ENCODE measurements at places on chromosomes 2 and 18.
A peak's percentile ranks its signal among the peaks of the same experiment; 100 is the strongest.

GRCh38 chr2:160794926-160795325 lies 301.3 kb upstream of the RBMS1 start:
- no peak for DNase-seq

GRCh38 chr2:158973116-158973956 lies 4.9 kb downstream of the TANC1 start:
- no peak for DNase-seq

GRCh38 chr2:40434731-40435271 lies 17.1 kb downstream of the SLC8A1 start:
- no peak for DNase-seq

GRCh38 chr18:10760986-10761385 lies 235.2 kb downstream of the NAPG start:
- no peak for DNase-seq

GRCh38 chr2:174681099-174682006 lies 82.9 kb downstream of the CHRNA1 start:
- peak; percentile 37 for DNase-seq

DNA sequence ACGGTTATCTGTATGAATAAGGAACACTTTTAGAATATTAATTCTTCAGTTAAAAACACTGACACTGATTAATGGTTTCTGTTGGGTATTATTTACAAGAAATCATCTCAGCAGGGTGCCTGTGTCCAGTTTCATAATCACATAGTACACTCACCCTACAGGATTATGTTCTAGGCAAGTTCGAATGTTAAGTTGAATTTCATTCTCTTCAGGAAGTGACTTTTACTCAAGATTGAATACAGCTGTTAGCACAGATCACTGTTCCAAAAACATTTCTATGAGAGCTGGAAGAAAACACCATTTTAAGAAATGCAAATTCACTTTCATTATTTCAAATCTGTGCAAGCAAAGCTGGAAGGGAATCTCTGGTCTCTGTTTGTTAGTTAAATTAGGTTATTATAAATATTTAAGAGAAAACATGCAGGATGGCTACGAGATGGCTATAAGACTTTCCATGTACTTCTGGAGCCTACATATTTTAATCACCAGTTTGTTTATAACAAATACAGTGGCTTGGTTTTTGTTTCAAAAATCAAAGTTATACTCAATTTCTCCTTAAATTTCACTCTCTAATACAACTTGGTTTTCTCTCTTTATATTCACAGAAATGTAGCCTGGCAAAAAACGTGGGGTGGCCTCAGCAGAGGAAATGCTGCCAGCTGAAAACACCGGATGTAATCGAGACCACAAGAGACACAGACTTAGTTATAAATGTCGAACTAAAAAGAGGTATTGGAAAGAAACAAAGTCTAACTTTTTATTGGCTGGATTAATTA lies 65.8 kb downstream of the RBMS1 start:
- no peak for DNase-seq

- DNase-seq: no peak
These were observed 22.0 kb downstream of the PHLPP1 start for GRCh38 chr18:62737241-62737873.

- DNase-seq: no peak
These were observed 361.7 kb downstream of the GPD2 start for GRCh38 chr2:156797832-156798231.

GRCh38 chr2:55732854-55733253 lies 39.2 kb upstream of the PNPT1 start:
- DNase-seq: no peak

All from D341Med (cell line).